C1 segment of cervical spinal cord (tissue), 14 donors: ENCODE measurements at places on chromosomes 3 and 15.

- DNase-seq = no peak
Observed at GRCh38 chr3:18012436-18012835, 270.0 kb upstream of the TBC1D5 start.

DNA sequence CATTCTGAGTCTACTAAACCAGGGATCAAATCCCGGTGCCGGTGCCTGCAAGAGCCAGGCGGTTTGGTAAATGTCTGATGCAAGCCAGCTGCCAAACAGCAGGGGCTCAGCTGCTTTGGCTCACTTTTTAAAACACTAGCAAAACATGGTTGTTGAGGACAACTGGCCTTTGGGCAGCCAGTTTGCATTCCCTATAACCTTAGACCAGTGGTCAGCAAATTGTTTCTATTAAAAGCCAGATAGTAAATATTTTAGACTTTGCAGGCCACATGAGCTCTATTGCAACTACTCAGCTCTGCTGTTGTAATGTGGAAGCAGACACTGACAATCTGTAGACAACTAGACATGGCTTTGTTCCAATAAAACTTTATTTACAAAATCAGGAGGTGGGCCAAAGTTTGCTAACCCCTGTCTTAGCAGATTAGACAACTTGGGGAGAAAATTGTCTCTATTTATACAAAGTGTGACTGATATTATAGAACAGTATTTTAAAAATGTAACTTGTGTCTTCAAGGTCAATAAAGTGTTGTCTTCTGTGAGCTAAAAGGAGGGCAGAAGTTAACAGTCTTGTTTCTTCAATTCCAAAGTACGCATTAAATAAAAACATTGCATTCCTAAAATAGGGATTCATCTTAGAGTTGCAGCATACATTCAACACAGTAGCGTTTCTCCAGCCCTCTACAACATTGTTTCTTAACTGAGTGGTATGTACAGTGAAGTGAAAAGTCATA, 67.6 kb downstream of the SSUH2 start:
- DNase-seq = no peak

GRCh38 chr3:154536751-154537150, 106.8 kb upstream of the GPR149 start:
- DNase-seq = no peak

- no peak for DNase-seq
Observed at GRCh38 chr3:139423232-139423631, 33.8 kb upstream of the COPB2 start.

GRCh38 chr3:54322354-54322753, 200.0 kb downstream of the CACNA2D3 start:
- no peak for DNase-seq

GRCh38 chr3:119352034-119352609, 57.9 kb downstream of the ARHGAP31 start:
- DNase-seq = no peak

DNA sequence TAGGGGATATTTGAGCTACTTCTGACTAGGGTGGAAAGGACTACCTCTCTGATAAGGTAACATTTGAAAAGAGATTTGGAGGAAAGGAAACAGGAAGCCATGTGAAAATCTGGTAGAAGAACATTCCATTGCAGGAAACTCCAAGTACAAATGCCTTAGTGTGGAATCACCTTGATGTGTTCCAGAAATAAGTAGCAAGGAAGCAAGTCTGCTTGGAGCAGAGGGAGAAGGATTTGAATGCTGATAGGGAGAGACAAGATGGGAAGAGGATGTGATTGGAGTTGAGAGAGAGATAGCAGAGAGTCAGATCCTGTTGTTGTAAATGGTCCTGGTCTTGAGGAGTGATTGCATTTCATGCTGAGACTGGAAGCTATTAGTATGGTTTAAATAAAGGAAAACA, 335.1 kb upstream of the DCBLD2 start:
- DNase-seq = no peak

DNA sequence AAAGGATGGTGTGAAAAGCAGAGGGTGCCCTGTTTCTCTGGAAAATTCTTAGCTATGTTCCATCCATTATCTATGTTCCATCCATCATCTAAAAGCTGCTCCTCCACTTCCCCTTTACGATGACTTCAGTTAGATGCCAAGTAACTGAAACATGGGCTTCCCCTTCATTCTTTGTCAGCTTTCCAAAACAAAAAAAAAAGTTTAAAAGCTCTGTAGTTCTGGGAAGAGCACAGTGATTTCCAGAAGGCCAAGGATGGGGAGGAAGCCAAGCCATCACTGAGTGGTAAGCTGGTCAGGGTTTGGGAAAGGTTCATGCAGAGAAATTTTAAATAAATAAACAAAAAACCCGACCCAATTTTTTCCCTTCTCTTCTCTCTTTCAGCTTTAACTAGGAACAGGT, 111.5 kb downstream of the CFAP44 start:
- no peak for DNase-seq

GRCh38 chr3:102614585-102614984, 179.8 kb downstream of the ZPLD1 start:
- DNase-seq = no peak

- DNase-seq = no peak
Observed at GRCh38 chr3:30538791-30539190, 67.6 kb upstream of the TGFBR2 start.
